ENCODE measurements at places on chromosomes 16 and 17.

GRCh38 chr16:88170528-88170991 is 212.2 kb upstream of the ZNF469 start:
- no peak for DNase-seq

DNA sequence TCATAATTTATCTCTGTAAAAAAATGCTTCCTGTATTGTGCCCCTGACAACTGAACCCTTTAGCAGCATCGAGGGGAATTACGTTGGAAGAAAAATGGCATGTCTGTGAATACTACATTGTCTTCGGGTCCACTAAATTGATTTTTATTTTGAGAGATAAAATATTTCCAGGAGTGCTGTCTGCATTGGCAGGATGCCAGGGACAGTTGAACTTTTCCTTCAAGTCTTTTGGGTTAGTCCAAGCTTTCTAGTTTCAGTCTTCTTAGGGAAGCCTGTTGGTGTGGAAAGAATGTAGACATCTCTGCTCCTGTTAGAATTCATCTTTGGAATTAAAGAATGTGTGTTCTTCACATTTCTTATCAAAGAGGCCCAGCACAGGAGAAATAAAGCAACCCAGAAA is 557.9 kb downstream of the TMEM114 start:
- no peak for DNase-seq

GRCh38 chr16:85202631-85203461 is 90.6 kb upstream of the CIBAR2 start:
- DNase-seq = no peak

DNA sequence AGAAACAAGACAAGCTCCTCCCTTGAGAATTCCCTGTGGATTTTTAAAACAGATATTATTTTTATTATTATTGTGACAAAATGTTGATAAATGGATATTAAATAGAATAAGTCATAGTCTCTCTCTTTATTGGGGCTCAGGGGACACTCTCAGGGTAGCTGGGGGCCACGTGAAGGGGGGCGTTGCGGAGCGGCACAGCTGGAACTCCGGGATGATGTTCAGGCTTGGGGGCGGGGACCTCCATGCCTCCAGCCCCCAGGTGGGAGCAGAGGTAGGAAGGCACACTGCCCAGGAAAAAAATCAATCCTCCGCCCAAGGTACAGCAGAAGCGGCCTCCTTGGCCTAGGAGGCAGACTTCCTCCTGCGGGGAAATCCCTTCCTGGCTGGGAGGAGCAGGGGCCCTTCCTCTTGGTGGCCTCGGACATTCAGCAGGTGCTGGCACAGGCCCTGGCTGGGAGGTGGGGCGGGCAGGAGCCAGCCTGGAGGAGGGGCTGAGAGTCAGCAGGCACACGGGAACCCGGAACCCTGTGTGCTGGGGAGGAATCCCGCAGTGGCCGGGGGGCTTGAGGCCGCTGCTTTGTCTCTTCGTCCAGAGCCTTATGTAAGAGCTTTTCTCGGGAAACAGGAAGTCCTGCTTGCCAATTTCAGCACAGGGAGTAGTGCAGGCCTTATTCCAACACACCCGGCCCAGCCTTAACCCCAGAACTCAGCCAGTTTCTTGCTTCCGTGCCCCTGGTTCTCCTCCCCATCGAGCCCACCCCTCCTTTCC is 591 bp upstream of the TNFSF13 start:
- DNase-seq = no peak

GRCh38 chr17:82121660-82122629 is 23.9 kb upstream of the FASN start:
- DNase-seq = no peak

DNA sequence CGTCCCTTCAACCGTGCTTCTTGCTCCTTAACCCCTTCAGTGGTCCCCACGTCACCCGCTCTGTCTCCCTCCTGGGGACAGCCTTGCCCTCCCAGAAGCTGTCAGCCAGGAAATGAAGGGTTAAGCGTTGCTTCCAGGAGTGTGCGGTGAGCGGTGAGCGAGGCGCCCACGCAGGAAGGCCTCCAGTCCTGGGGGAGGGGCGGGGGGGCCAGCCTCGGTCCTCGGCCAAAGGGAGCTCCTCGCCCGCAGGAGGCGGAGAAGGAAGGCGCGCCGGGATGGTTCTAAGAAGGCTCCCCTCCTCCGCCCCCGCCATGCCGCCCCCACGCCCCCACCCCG is 2.3 kb downstream of the RBFOX3 start:
- DNase-seq = no peak

GRCh38 chr17:75694536-75694935 is 26.7 kb upstream of the ITGB4 start:
- no peak for DNase-seq

DNA sequence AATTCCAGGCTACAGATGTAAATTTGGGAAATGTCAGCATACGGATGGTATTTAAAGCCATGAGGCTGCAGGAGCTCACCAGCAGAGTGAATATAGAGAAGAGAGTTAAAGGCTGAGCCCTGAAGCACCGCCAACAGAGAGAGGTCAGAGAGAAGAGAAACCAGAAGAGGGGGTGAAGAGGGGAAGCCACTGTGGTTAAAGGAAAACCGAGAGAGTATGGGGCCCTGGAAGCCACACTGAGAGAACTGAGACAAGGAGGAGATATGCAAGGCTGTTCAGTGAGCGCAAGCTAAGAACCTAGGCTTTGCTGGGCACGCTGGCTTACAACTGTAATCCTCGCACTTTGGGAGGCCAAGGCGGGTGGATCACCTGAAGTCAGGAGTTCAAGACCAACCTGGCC is 24.6 kb downstream of the COPRS start:
- no peak for DNase-seq

GRCh38 chr16:86051368-86052114 is 152.6 kb downstream of the IRF8 start:
- no peak for DNase-seq

DNA sequence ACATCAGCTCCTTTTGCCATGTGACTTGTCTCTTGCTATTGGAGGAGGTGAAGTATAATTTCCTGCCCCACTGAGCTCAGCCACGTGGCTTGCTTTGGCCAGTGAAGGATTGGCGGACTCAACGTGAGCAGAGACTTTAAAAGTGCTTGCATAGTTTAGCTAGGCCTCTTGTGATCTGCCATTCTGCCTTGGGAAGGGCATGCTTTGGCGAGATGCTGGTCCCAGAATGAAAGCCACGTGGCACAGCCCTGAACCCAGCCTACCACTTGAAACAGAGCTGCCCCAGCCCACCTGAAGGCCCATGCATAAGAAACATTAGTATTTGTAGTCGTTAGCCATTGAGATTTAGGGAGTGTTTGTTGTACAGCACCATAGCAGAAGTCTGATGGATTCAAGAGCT is 148.2 kb downstream of the TMEM132E start:
- no peak for DNase-seq

- DNase-seq = no peak
These were observed 92.9 kb downstream of the IRF8 start for GRCh38 chr16:85991856-85992255.

DNA sequence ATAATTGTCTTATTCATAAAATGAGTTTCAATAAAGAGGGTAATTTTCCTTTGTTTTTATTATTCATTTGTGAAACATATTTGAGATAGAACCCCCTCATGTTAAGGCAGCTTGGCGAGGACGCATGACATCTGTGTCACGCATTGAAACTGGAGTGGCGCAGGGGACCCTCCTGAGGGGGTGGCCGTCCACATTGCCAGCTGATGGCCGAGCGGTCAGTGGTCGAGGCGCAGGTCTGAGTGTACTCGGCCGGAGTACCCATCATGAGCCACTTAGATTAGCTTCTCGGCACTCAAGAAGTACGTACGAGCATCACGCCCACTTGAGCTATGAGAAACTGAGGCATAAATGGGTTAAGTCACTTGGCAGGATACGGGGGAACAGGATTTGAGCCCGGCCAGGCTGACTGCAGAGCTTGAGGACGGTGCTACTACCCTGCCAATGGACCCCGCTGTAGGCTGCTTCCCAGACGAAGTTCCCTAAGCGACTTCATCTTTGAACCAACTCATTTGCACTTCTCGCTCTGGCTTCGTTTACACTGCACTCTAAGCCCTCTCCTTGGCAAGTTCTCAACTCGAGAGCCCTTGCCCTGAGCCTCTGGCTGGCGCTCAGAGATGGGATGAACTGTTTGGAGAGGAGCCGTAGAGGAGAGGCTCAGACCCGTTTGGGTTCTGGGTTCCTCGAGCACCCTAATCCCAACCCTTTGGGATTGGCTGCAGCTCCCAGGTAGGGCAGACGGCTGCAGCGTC is 91.8 kb downstream of the SDK2 start:
- no peak for DNase-seq

GRCh38 chr16:50154420-50154950 is 1.4 kb downstream of the TENT4B start:
- no peak for DNase-seq

GRCh38 chr17:50471009-50471905 is 2.6 kb upstream of the CHAD start:
- no peak for DNase-seq

DNA sequence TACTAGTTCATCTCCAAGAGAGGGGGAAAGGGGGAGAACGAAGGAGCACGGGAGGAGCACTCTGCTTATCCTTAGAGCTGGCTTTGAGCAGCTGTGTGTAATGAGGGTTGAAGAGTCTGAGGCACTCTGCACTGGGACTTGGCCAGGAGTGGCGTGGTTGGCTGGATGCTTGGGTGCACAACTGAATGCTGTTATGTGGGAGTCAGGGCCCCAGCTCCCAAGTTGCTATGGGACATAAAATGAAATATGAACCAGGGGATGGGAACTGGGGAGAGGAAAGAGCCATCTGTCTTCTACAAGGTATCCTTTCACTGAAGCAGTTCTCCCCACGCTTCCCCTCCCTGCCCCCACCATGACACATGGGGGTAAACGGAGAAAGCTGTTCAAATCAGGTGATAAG is 105.9 kb upstream of the ANKFN1 start:
- no peak for DNase-seq

GRCh38 chr16:88383401-88384221 is 852 bp downstream of the ZNF469 start:
- DNase-seq = no peak

- no peak for DNase-seq
These were observed 36.6 kb upstream of the HNF1B start for GRCh38 chr17:37781451-37781850.

- DNase-seq = no peak
These were observed 46.3 kb upstream of the INTS2 start for GRCh38 chr17:61974115-61974514.

- no peak for DNase-seq
These were observed 200.6 kb downstream of the CPPED1 start for GRCh38 chr16:12602811-12603698.

DNA sequence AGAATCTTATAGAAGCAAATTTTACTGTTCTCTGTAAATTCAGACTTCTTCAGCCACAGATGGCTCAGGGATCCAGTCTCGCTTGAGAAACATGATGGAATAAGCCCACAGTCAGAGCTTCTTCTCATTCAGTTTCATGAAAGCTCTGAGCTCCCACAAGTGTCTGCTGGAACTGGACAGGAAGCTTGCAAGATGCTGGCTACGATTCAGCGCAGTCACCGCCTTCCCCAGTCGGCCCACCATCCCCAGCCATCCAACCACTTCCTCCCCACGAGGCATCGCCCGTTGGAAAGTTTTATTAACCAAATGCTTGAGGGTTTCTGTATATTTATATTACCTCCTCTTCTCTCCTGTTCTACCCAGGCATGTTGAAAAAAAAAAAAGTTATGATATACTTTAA is 171.7 kb downstream of the ZFHX3 start:
- no peak for DNase-seq

- no peak for DNase-seq
These were observed 28.3 kb downstream of the TRPV2 start for GRCh38 chr17:16443511-16444257.

- DNase-seq = no peak
These were observed 992 bp upstream of the CACNG4 start for GRCh38 chr17:66963521-66963908.

DNA sequence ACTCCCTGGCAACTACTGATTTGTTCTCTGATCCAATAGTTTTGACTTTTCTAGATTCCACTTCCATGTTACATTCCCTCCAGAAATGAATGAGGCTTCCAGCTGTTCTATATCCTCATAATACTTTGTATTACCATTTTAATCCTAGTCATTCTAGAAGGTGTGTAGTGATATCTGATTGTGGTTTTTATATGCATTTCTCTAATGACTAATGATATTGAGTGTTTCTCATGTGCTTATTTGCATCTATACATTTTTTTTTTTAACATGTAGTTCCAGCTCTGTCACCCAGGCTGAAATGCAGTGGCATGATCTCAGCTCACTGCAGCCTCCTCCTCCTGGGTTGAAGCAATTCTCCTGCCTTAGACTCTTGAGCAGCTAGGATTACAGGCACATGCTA is 7.3 kb downstream of the ADGRG5 start:
- no peak for DNase-seq

GRCh38 chr17:80650751-80651518 is 106.3 kb downstream of the RPTOR start:
- no peak for DNase-seq

DNA sequence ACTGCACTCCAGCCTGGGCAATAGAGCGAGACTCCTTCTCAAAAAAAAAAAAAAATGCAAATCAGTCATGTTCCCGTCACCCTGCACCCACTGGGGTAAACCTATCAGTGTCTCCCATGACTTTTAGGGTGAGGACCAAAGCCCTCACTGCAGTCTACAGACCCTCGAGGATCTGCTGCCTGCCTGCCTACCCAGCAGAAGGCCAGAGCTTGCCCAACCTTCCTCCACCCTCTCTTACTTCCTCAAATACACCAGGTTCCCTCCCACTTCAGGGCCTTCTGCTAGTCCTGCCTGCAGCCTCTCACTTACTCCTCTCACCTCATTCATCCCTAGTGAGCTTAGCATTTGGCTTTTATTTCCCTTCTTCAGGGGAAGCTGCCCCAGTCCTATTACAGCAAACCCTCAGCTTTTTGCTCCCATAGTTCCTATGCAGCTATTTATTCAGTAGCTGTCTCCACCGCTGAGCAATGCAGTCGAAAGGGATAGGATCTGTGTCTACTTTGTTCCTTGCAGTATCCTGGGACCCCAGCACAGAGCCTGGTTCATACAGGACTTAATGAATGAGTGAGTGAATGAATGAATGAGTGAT is 17.8 kb upstream of the TOB1 start:
- no peak for DNase-seq

GRCh38 chr16:351804-352520 is 561 bp downstream of the AXIN1 start:
- no peak for DNase-seq

DNA sequence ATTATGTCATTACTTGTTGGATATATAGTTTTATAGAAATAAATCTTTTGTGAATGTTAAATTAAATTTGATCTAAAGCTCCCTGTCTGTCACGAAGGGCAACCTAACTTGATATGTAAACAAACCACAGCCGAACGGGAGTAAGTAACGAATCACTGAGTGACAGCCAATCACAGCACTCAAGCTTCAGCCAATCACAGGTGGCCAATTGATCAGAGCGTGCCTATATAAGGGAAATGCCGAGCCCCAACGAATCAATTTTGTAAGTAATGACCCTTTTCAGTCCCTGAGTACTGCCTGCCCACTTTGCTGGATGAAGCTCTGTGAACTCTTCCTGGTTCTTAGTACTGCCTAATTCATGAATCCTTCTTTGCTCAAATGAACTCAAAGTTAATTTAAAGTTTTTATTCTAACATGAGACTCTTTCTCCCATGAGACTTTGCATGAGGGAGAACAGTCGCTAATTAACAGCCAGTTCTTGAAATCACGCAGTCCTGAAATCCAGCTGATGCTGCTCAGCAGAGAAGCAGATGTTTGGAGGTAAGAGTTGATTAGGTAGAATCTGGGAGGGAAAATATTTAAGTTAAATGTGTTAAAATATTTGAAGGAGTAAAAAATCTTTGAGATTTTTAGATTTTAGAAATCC is 302.2 kb downstream of the CNTNAP4 start:
- DNase-seq = no peak

Measured in activated T-cell treated with anti-CD3 and anti-CD28 coated beads, Interleukin-2, amount 50 U/mL, for 1 hour (primary cell).